Activated CD8-positive, alpha-beta memory T cell treated with anti-CD3 and anti-CD28 coated beads for 1 hour (primary cell): ENCODE measurements at places on chromosomes 7 and 10.

- DNase-seq, result no peak
These were observed 5.1 kb upstream of the ITGB1 start for GRCh38 chr10:32963096-32963495.

DNA sequence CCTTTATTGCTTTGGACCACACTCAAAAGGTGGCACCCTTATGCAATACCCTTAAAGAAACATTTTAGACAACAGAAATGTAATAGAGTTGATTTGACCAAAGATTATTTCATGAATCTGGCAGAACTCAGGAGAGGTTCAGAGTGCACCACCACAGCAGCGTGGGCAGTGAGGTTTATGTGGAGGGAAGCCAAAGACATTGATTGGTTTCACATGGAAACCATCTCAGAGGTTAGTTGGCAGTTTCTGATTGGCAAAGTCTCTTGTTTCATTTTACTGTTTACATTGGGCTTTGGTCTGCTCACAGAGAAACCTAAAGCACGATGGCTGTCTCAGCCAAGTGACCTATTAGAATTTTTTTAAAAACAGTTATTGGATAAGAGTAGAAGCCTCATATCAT, 101.3 kb downstream of the SDHAF3 start:
- no peak for DNase-seq

GRCh38 chr7:105776986-105777910, 99.2 kb downstream of the ATXN7L1 start:
- no peak for DNase-seq

DNA sequence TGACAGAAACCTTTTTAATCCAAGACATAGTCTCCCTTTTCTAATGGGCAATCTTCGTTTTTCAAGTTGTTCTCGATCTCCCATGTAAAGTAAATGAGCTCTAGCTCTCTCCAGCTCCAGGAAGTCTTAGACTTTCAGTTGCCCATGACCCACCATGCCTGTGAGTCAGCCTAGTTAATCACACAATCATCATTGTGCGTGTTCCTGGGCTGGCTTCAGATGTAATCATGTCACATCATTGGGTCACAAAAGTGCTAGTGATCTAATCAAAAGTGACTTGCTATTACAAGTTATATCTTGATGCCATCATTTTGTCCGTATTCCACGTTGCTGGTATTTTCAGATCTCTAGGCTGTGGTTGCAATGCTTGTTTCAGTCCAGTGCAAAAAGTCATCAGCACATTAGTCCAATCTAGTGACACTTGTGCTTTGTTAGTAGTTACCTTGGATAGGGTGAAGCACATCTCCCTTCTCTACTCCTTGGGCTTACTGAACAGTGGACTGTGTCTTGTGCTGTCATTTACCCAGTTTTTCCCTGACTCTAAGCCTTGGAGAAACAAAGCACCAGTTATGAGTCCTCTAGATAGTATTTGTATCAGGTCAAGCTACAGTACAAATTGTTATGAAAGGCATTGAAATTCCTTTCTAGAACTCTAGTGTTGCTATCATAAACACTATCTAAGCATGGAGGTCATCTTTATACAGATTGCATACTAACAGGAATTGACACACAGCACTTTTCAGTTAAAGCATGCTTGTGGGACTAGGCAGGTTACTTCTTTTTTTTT, 316.6 kb downstream of the GFRA1 start:
- DNase-seq, result no peak

GRCh38 chr10:93459466-93459865, 22.7 kb downstream of the MYOF start:
- DNase-seq, result no peak
